ENCODE measurements at places on chromosomes 3 and 15.

GRCh38 chr15:57377478-57377847 is 1.2 kb downstream of the CGNL1 start:
- DNase-seq, result no peak

- DNase-seq, result no peak
These were observed 14.9 kb downstream of the ARL8B start for GRCh38 chr3:5136919-5137429.

DNA sequence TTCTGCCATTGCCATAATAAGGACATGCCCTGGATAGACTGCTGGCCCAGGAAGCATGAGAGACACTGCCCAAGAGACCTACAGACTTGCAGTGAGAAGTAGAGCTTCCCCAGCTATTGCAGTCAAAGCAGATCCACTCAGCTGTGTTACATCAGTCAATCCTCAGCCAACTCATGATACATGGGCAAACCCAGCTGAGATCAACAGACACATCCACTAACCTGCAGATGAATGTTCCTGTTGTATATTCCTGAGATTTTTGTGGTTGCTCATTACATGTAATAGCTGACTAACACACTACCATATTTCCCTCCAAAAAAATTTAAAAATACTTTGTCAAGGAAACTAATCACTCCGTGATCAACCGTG is 68.6 kb downstream of the DCLK3 start:
- no peak for DNase-seq

DNA sequence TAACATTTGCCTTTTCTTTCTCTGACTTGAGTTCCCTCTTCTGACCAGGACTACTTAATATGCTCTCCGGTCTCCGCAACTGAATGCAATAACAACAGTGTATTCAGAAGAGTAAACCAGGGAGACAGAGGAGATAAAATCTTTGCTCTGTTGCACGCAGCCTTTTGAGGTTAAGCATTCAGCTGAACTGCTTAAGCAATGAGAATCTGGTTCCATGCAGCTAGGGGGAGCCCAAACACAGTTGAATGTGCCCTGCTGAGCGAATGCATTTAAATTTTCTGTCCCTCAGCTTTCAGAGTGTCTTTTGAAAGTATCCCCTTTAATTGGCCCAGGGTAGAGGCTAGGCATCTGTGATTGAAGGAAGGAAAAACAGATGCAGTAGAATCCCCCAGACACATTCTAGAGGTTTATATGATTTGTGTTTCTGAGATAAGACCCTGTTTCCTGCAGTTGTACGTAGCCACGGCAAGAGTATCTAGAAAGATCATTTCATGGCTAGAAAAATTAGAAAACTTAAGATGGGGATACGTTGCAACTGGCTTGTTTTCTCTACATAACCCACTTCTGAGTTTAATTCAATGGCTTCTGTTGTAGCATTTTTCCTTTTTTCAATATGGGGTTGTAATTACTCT is 309.6 kb downstream of the TUSC7 start:
- DNase-seq, result no peak

DNA sequence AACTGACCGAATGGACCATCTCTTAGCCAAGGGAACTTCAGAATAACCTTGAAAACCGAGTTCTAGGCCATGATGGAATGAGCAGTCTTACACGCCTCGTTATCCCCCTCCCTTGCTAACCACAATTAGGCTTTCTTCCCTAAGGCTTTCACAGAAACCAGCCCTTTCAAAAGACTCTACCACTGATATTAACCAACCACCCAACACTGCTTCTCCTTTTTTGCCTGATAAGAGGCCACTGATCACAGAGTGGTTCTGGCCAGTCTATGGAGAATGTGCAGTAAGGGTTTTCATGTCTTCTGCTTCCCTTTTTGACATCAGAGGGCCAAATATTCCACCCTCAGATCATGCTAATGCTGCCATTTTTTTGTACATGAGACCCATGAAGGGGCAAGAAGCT is 59.3 kb downstream of the MCF2L2 start:
- DNase-seq, result no peak
